ENCODE measurements at places on chromosomes 7 and 10. TPM values are rescaled to one million over a fixed set of nuclear protein-coding genes. Genes with fewer than 3 reads are reported as not detected.

- DNase-seq: peak; percentile 55
- H3K27ac ChIP-seq: no peak overlapping the region
- H3K36me3 ChIP-seq: no peaks in the 10 kb centered on the region
- H3K4me3 ChIP-seq: no peak overlapping the region
- H3K27me3 ChIP-seq: peaks cover 24% of the 10 kb centered on the region
Measured at GRCh38 chr7:64951250-64951848, 39.5 kb downstream of the ZNF117 start.

GRCh38 chr7:3439333-3440030 lies 138.4 kb downstream of the SDK1 start:
- no peak overlapping the region for H3K27ac ChIP-seq
- H3K36me3 ChIP-seq: no peaks in the 10 kb centered on the region
- peaks cover 27% of the 10 kb centered on the region for H3K4me1 ChIP-seq
- H3K4me3 ChIP-seq: no peak overlapping the region

DNA sequence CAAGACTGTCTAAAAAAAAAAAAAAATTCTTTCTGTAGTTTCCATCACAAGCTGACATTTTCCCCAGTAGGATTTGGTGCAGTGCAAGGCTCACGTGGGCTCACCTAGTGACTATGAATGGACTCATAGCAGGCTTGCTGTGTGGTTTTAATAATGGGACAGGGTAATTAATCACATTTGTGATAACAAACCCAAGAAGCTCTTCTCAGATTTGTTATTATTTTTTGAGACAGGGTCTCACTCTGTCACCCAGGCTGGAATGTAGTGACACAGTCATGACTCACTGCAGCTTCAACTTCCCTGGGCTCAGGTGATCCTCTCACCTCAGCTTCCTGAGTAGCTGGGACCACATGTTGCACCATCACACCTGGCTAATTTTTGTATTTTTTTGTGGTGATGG lies 40.0 kb downstream of the NACAD start:
- no peaks in the 10 kb centered on the region for H3K36me3 ChIP-seq
- H3K27ac ChIP-seq: no peak overlapping the region
- H3K4me3 ChIP-seq: no peak overlapping the region
- no peaks in the 10 kb centered on the region for H3K27me3 ChIP-seq

DNA sequence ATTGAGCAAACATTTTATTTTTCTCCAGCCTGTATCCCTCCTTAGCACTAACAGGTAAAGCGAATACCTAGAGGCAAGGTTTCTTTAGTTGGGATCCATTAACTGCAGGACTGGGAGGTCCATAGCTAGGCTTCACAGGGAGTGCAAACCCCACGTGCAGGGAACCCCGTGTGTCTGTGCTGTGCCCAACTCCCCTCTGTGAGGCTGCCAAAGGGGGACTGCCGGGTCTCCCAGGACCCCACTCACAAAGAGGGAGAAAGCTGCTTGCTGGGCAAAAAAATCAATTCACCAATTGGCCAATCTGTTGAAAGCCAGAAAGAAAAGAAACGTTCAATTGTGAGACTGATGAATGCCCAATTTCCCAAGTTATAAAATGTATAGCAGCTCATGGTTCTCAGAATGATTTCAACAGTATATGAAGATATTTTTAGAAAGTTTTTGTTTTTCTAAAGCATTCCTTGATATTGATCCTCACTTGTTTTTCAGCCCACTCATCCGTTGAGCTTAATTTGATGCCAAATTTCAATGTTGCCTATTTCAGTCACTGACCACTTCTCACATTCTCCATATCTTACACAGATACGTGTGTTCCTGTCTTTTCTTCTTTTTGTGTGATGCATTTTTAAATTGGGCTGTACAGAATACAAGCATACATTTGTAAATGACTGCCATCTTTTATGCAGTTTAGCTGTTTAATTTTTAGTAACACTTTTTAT lies 202.7 kb upstream of the PRSS58 start:
- no peaks in the 10 kb centered on the region for H3K36me3 ChIP-seq
- no peak overlapping the region for H3K27ac ChIP-seq
- H3K4me3 ChIP-seq: no peak overlapping the region
- DNase-seq: no peak
- H3K27me3 ChIP-seq: peaks cover 12% of the 10 kb centered on the region

GRCh38 chr10:71796749-71797405 lies 23.6 kb upstream of the VSIR start:
- no peak for DNase-seq

GRCh38 chr7:150715293-150715692 lies 1.1 kb upstream of the GIMAP1 start:
- no peaks in the 10 kb centered on the region for H3K27me3 ChIP-seq
- H3K4me1 ChIP-seq: peaks cover 18% of the 10 kb centered on the region
- peaks cover 2% of the 10 kb centered on the region for H3K36me3 ChIP-seq

- H3K27ac ChIP-seq: no peak overlapping the region
- H3K36me3 ChIP-seq: no peaks in the 10 kb centered on the region
- no peak overlapping the region for H3K4me3 ChIP-seq
- no peaks in the 10 kb centered on the region for H3K27me3 ChIP-seq
Measured at GRCh38 chr10:21797533-21797932, 206.0 kb downstream of the DNAJC1 start.

GRCh38 chr10:79416578-79417255 lies 28.7 kb downstream of the ZCCHC24 start:
- peaks cover 11% of the 10 kb centered on the region for H3K4me1 ChIP-seq
- H3K4me3 ChIP-seq: no peak overlapping the region
- H3K27me3 ChIP-seq: no peaks in the 10 kb centered on the region
- DNase-seq: no peak

DNA sequence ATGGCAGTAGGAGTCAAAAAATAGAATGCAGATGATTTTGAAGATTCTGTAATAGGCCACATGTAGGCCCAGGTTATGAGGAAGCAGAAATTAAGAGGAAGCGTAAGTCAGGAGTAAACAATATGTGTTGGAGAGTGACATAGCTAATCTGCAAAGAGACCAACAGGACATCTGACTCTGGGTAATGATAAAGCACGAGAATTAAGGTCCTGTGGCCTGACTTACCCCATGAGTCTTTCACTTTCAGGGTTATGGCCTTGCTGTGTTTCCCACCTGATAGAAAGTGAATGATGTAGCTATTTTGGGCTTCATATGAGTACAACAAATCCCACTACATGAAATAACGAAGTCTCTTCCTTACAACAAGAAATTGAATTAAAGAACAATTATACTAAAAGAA lies 393.0 kb downstream of the MAGI2 start:
- DNase-seq: no peak
- H3K27me3 ChIP-seq: no peaks in the 10 kb centered on the region
- no peak overlapping the region for H3K4me3 ChIP-seq
- no peaks in the 10 kb centered on the region for H3K4me1 ChIP-seq

The GNAT3 gene
- total RNA-seq: not detected
